Hematopoietic multipotent progenitor cell (in vitro differentiated cells): ENCODE measurements at places on chromosomes 16 and 17.

DNA sequence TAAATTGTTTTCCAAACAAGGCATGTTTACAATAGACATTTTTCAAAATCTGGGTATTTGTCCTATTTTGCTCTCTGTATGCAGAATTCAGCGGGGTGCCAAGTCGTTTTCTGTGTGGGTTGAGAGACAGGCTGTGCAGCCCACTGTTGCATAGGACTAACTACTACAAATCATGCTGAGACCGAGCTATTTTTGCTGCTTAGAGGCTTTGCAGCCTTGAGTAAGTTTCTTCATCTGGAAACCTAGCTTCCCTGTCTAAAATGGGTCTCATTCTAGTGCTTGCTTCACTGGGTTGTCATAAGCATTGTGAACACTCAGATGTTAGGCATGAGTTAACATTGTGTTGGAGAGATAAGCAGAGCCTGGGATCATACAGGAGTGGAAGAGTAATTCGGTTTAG is 1.3 kb downstream of the PRPSAP2 start:
- no peak for DNase-seq

DNA sequence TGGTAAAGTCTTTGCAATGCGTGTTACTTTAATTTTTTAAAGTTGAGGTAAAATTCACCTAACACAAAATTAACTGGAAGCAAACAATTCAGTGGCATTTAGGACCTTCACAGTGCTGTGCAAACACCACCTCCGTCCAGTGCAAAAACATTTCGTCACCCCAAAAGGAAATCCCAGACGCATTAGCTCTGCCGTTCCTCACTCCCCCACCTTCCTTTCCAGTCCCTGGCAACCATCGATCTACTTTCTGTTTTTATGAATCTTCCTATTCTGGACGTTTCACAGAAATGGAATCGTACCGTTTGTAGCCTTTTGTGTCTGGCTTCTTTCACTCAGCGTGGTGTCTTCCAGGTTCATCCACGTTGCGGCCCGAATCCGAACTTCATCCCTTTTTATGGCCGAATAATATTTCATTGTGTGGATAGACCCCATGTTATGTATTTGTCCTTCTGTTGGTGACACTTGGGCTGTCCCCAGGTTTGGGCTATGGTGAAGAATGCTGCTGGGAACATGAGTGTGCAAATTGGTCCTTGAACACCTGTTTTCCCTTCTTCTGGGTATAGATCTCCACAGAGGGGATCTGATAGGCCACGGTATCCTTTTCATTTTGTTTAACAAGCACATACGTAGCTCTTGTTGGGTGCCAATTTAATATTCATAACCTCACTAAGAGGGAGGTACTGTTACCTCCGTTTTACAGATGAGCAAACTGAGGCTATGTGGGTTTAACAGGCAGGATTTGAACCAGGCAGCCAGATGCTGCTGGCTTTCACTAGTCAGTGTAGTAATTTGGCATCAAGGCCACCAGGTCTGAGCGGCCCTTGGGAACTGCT is 232.0 kb upstream of the GSE1 start:
- no peak for DNase-seq

GRCh38 chr17:41284546-41284945 is 9.0 kb downstream of the KRTAP9-7 start:
- no peak for DNase-seq

- no peak for DNase-seq
Observed at GRCh38 chr16:88711750-88712340, 5.5 kb downstream of the CTU2 start.

DNA sequence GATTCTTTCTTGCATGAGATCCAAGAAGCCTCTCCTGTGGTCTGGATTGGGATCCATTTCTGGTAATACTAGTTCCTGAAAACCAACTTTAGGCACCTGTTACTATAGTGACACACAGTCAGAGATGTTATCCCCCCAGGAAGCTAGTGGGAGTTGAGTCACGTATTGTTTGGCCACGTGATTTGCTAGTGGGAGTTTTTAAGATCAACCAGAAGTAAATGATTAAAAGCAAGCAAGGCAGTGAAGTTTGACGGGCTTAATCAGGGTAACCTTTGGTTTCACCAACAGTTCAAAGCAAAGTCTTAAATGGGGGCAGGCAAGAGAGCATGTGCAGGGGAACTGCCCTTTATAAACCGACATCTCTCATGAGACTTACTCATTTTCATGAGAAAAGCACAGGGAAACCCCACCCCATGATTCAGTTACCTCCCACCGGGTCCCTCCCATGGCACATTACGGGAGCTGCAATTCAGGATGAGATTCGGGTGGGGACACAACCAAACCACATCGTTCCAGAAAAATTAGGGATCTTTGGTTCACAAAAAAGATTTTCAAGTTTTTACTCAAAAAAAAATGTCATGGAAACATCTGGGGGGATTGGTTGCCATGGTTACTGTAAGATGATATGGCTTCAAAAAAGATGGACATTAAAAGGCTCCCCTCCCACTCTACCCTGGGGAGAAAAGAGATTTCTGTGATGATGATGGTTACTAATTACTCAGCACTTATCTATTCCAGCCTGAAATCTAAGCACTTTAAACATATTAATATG is 483.1 kb upstream of the ERCC4 start:
- peak; percentile 57 for DNase-seq

GRCh38 chr17:65418622-65419021 is 142.8 kb downstream of the AXIN2 start:
- no peak for DNase-seq

DNA sequence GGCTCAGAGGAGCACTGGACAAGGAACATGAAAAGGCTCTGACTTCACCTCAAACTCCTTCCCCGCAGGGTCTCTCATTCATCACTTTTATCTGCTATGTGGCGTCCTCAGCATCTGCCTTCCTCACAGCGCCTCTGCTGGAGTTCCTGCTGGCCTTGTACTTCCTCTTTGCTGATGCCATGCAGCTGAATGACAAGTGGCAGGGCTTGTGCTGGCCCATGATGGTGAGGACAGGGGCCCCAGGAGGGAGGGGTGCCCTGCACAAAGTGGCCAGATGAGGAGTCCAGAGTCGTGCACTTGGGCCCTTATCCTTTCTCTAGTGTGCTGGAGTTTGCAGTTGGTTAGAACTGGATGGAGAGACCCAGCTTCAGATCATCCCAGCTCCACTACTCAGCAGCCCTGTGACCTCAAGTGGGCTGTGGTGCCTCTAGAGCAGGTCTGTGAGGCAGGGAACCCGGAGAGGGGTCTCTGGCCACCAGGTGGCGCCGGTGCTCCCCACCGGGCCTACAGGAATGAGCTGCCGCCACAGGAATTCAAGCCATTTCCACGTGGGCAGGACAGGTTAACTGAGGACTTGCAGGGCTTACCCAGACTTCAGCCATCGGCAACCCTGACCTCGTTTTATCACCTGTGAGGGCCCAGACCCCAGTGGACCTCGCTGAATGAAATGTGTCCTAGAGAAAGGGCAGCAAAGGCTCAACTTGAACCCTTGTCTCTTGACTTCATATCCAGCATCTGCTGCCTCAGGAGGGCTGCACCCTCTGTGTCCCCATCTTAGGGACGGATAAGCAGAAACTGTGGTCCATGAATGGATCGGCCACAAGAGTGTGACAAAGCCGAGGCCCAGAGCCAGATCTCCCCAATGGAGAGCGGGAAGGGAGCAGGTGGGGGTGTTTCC is 4.0 kb downstream of the CMTM3 start:
- peak; percentile 89 for DNase-seq

DNA sequence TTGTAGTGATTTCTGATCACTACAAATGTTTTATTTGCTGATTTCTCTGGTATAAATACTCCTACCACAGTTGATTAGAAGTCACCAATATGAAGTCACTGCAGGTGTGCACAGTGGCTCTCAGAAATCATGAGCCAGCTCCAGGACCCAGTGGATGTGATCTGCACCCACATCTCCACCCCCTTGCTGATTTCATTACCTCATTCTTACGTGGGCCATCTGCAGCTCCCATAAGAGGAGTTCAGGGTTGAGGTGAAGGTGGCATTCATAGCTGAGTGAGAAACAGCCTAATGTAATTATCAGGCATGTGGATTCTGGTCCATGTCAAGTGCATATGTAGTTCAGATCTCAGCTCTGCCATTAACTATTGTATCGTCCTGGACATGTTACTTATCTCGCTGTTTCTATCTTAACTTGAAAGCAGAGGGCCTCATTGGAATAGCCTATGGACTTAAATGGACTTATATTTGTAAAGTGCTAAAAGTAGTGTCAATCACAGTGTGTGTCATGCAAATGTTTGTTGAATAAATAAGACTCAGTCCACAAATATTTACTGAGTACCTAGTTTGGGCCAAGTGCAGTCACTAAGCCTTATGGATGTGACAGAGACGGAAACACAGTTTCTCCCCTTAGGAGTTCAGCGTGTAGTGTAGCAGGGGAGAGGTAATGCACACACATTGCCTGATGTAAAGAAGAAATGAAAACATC is 40.7 kb upstream of the ZKSCAN2 start:
- no peak for DNase-seq

DNA sequence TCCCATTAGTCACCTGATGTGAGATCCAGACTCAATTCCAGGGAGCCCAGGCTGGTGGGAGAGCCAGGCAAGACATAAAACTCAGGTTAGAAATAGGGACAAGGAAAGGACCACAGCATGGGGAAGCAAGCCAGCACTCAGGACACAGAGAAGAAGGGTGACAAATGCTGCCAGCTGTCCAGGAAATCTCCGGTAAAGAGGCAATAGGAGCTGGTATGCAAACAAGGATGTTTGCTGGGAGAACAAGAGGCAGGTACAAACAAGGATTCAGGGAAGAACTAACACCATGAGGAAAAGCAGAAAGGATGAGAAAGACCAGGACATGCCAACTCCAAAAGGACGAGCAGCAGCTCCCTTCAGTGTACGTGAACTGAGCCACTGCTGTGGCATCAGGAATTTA is 10.2 kb upstream of the TXNDC11 start:
- DNase-seq: no peak

DNA sequence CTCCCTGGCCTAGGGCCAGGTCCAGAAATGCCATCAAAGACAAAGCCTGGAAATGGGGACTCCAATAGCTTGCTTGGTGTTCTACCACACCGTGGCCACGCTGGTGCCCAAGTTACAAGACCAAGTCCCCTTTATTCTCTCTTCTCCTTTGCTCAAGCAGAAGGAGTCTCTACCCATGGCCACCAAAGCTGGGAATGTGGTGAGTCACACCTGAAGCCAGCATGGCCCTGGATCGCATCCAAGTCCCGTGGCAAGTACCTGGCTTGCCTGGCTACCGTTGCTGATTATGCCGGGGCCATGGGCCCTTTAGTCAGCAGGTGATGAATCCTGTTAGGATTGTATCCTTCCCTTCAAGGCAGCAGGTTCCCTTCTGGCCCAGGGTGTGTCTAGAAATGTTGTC is 260.0 kb downstream of the HAPSTR1 start:
- no peak for DNase-seq

GRCh38 chr17:75228305-75228704 is 22.8 kb downstream of the NUP85 start:
- no peak for DNase-seq

DNA sequence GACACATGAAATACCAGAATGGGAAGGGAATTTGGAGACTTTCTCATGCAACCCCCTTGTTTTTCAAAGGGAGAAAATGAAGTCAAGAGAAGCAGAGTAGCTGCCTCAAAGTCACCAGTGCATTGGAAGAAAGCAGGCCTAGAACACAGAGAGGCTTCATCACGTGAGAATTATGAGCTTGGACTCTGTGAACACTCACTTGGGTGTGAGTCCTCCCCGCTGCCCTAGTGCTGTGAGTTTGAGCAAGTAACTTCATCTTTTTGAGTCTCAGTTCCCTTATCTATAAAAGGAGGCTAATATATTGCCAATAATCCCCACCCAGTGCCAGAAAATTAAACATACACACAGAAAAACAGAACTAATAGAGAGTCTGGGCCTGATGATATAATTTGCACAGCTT is 315.8 kb downstream of the XYLT1 start:
- no peak for DNase-seq

DNA sequence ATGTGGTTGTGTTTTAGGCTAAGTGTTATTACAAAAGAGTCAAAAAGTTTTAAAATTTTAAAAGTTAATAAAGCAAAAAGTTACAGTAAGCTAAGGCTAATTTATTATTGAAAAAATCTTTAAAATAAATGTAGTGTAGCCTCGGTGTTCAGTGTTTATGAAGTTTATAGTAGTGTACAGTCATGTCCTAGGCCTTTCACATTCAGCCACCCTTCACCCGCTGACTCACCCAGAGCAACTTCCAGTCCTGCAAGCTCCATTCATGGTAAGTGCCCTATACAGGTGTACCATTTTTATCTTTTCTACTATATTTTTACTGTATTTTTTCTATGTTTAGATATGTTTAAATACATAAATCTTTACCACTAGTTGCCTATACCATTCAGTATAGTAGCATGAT is 98.5 kb upstream of the RPRML start:
- DNase-seq: no peak

DNA sequence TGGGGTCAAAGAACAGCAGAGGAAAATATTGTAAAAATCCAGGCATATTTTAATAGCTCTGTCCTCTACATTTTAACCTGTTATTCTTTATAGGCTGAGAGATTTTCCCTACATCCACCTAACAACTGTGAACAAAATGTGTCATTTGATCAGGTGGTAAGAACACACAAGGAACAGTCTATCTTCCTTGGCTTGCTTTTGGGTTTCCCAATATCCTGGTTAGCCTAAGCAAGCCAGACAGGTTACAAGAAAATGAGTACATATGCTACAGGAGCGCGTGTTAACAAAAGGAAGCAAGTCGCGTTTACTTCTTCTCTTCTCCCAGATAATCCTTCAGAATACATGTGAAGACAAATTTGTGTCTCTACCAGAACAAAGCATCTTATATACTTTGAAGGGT is 31.0 kb upstream of the PITPNM3 start:
- DNase-seq: no peak

DNA sequence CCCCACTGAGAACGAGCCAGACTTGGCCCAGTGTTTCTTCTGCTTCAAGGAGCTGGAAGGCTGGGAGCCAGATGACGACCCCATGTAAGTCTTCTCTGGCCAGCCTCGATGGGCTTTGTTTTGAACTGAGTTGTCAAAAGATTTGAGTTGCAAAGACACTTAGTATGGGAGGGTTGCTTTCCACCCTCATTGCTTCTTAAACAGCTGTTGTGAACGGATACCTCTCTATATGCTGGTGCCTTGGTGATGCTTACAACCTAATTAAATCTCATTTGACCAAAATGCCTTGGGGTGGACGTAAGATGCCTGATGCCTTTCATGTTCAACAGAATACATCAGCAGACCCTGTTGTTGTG is 631 bp downstream of the BIRC5 start:
- no peak for DNase-seq

GRCh38 chr16:30382111-30382881 is at the start of gene SEPTIN1:
Gene SEPTIN1 (minus strand): TSS chr16:30382561. CDS start chr16:30382542, 19 bp downstream.
- peak; percentile 53 for DNase-seq
